Stimulated activated CD8-positive, alpha-beta memory T cell treated with anti-CD3 and anti-CD28 coated beads, Interleukin-4, amount 100 ng/mL, for 1 hour (primary cell): ENCODE measurements at places on chromosomes 13 and 19.

DNA sequence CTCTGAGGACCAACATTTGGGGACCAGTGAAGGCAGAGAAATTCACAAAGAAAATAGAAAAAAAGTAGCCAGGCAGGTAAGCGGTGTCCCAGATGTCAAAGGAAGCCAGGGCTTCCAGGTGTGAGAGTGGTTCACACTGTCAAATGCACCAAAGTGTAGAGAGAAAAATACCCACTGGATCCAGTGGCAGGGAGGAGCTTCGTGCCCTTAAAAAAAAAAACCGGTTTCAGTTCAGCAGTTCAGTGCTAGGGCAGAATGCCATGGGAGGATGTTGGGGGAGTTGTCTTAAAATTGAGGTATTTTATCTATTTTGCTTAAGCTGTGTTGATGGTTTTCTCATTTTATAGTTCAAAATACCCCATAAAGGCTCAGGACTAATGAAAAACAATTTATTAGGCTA is 47.8 kb upstream of the C1QTNF9 start:
- no peak for DNase-seq

GRCh38 chr13:95204231-95204765 is 97.0 kb downstream of the ABCC4 start:
- no peak for DNase-seq

- no peak for DNase-seq
Observed at GRCh38 chr19:39310558-39311311, 9.9 kb downstream of the LRFN1 start.

GRCh38 chr19:868458-869244 is 9.2 kb downstream of the CFD start:
- DNase-seq: no peak

GRCh38 chr19:30559446-30559845 is 187.3 kb downstream of the ZNF536 start:
- no peak for DNase-seq

DNA sequence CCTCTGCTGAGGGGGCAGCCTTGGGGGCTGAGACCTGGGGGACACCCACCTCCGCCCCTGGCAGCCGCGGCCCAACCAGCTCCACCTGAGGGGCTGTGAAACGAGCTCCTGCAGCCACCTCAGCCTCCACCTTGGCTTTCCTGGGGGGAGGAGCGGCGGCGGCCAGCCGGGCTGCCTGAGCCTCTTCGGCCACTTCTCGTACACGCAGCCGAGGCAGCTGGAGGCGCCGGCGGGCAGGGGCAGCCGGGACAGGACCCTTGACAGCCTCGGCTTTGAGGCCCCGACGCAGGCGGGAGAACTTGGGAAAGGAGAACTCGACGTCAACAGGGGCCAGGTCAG is 7.6 kb upstream of the HIPK4 start:
- DNase-seq: no peak

- DNase-seq: no peak
Observed at GRCh38 chr13:78015782-78016181, 97.2 kb upstream of the EDNRB start.

GRCh38 chr13:66037096-66037495 is 1193.0 kb downstream of the PCDH9 start:
- DNase-seq: no peak

DNA sequence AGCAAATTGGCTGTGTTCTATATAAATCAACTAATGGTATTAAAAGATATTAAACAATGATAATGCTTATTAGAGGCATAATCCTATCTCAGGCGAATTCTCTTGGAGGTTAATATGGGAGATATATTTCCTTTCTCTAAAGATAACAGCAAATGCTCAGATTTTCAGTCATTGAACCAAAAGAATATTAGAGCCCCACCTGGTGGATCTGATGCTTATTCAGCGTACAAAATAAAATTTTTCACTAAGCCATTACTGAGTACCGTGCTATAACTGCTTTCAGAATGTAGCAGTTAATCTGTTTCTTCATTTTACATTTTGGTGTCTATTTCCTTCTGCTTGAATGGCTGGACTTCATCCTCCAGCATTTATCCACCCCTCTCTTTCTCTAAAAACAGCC is 143.3 kb upstream of the IPO5 start:
- no peak for DNase-seq

- no peak for DNase-seq
Observed at GRCh38 chr19:14674764-14675163, at the start of gene ADGRE3. ADGRE3 (minus strand) TSS chr19:14674844; CDS start chr19:14674770, 74 bp downstream.

- DNase-seq: no peak
Observed at GRCh38 chr19:2099937-2100718, 3.4 kb downstream of the IZUMO4 start.

- no peak for DNase-seq
Observed at GRCh38 chr13:51715613-51716012, 88.3 kb downstream of the DHRS12 start.

DNA sequence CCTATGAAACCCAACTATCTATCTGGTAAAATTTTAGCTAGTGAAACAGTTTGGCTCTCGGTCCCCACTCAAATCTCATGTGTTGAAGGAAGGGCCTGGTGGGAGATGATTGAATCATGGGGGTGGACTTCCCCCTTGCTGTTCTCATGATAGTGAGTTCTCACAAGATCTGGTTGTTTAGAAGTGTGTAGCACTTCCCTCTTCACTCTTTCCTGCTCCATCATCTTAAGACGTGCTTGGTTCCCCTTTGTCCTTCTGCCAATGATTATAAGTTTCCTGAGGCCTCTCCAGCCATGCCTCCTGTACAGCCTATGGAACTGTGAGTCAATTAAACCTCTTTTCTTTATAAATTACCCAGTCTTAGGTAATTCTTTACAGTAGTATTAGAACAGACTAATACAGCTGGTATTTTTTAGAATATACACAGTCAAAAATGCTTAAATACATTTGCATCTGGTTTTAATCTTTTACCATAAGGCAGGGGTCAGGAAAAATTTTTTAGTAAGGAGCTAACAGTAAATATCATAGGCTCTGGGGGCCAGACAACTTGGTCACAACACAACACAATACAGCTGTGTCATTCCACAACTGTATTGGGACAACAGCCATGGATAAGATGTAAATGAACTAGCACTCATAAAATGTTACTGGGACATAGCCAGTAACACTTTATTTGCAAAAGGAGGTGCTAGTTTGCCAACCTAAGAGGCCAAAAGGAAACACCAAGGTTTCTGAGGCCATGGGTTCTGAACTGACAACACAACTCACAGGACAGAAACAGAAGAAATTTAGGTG is 24.3 kb downstream of the DZIP1 start:
- DNase-seq: no peak

DNA sequence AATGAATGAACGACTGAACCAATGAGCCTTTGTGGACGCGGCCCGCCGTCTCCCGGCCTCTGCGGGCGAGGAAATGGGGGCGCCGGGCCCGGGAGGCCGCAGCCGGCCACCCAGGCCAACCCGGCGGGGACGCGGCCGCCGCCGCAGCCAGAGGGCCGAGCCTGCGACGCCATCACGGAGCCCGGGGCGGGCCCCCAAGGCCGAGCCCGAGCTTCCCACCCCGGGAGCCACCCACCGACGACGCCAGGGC is 216 bp downstream of the SUGP2 start:
- no peak for DNase-seq

GRCh38 chr13:24234200-24234915 is 73.8 kb downstream of the SPATA13 start:
- DNase-seq: no peak

DNA sequence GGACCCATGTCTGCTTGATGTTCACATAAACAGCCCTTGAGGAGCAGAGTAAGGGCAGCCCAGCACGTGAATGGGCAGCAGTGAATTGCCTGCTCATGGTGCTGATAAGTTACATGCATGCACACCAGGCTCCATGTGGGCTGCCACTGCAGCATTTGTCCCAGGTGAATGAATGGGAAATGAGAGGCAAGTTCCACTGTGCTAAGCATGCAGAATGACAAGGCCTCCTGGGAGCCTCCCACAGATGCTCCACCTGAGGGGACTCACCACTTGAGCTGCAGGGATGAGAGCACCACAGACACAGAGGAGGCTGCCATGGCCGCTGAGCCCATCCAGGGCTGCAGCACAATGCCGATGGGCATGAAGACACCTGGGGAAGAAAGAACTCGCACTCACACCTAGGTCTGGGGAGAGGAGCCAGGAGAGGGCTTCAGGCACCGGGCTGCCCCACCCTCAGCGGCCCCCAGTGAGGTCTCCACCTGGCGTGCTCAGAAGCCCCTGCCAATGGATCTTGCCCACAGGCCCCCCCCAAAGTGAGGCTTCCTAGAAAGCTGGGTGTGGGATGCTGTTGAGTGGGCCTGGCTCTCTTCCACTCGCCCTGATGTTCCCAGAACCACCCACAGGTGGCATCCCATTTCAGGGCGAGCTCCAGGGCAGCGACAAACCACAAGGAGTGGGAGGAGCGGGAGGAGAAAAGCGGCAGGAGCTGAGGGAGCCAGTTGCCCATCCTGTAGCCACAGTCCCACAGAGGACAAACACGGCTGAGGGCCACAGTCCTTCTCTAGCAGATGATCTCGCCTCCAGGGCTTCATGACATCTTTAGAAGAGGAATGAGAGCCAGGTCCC is 73.8 kb downstream of the CCDC70 start:
- no peak for DNase-seq

DNA sequence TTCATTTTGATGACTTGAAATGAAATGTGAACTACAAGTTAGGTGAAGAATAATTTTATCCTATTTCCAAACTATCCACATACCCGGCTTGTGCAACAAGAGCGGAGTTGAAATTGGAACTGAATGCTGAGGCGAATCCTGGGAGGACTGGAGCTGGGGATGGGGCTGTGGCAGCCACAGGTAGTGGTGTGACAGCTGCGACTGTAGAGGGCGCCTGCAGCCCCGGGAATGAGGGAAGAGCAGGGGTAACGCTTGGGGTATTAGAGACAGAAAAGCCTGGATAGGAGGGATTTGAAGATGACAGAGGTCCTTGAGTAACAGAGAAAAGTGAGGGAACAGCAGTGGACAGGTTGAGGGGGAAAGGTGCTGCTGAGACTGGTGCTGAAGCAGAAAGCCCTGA is 22.0 kb upstream of the STOML3 start:
- DNase-seq: no peak

GRCh38 chr13:45102136-45102507 is 18.2 kb upstream of the GTF2F2 start:
- DNase-seq: no peak

- no peak for DNase-seq
Observed at GRCh38 chr13:73194310-73194709, 135.5 kb downstream of the KLF5 start.

DNA sequence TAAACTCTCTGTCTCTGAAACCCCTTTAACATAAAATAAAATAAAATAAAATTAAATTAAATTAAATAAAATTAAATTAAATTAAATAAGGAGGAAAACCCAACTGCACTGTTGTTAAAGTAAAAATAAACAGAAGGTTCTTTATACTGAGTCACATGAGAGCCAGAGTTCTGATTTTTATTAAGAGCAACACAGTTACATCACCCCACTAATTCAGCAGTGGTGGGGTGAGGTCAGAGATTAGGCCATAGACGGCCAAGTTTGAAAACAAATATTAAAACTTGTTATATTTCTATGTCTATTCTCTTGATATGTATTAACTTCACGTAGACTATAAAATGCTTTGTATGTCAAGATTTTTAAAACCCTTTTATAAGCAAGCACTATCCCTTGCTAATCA is 59.5 kb downstream of the MYCBP2 start:
- DNase-seq: no peak

- no peak for DNase-seq
Observed at GRCh38 chr13:106681997-106682396, 114.1 kb upstream of the ARGLU1 start.

GRCh38 chr13:113956571-113956970 is 17.3 kb downstream of the C13orf46 start:
- DNase-seq: no peak

DNA sequence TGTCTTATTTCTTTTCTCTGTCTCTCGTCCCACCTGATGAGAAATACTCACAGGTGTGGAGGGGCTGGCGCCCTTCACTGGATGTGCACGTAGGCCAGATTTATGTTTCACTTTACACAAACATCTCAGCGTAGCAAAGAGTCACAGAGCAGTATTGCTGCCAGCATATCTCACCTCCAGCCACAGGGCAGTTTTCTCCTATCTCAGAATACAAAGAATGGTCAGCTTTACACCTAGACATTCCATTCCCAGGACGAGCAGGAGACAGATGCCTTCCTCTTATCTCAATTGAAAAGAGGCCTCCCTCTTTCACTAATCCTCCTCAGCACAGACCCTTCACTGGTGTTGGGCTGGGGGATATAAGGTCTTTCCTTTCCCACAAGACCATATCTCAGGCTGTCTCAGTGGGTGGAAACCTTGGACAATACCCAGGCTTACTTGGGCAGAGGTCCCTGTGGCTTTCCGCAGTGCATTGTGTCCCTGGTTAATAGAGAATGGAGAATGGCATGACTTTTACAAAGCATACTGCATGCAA is 7.2 kb upstream of the ZNF611 start:
- no peak for DNase-seq

DNA sequence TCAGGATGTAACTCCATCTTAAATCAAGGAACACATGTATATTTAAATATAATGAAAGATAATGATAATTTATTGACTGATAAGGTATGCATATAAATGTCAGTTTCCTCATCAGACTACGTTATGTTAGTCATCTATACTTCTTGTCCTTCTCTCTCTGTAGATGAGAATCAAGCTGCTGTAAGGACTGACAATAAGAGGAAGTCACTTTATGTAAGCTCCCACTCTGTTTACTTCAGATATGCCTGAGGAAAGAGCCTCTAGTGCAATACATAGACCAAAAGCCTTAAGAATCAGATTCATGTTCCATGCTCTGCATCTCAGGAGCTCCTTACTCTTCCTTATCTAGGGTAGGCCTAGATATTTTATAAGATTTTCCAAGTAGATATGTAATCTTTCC is 9.6 kb upstream of the SLITRK6 start:
- no peak for DNase-seq

DNA sequence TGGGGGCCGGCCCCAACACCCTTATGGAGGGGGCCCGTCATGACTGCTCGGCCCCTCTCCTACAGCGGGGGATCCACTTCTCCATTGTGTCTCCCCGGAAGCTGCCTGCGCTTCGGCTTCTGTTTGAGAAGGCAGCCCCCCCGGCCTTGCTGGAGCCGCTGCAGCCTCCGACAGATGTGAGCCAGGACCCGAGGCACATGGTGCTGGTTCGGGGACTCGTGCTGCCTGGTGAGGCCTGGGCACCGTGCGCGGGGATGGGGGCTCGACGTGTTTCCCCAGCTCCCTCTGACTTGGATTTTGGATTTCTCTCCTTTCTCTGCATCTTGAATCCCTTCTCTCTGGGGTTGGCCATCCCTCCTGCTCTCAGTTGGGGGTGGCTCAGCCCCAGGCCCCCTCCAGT is 11.6 kb downstream of the MED25 start:
- no peak for DNase-seq
